MCF 10A (cell line): ENCODE measurements at places on chromosomes 2 and 18.

GRCh38 chr2:73870084-73870483, 22.7 kb upstream of the ACTG2 start:
- DNase-seq, result peak; percentile 60

- DNase-seq, result peak; percentile 18
Observed at GRCh38 chr18:58497845-58498244, 131.0 kb downstream of the ALPK2 start.

GRCh38 chr2:178258916-178259315, 64.6 kb downstream of the OSBPL6 start:
- peak; percentile 35 for DNase-seq

DNA sequence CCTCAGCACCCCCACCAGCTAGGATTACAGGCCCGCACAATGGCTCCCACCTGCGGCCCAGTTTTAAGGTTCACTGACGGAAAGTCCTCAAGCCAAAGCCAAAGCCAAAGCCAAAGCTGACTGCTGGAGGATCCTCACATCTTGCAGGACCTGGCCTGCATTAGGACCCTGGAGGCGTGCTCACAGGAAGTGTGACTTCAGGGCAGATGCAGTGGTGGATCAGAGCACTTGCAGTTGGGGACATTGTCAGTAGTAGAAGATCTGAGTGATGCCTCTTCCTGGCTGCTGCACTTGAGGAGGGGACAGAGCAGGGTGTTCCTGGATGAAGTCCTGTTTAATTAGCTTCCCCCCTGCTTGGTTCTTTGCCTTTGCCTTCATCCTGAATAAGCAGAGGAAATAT, 69.0 kb upstream of the ALPP start:
- DNase-seq, result no peak

DNA sequence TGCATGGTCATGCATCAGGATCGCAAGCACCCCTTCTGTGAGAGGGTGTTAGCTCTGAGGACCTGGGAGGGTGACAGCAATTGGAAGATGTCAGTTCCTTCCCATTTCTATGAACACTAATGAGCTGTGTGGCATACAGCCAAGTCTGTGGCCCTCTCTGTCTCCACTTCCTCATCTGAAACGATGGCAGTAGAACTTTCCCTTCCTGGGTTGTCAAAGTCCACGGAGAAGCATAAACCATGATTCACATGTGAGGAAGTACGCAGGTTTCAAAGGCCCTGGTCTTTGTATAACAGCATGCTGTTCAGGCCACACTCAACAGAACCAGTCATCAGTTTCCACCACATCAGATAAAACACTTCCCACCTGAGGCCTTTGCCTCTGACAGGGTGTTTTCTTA, 167.4 kb upstream of the RAB6C start:
- DNase-seq, result no peak

GRCh38 chr2:19868701-19869580, 32.8 kb downstream of the TTC32 start:
- DNase-seq, result no peak

- no peak for DNase-seq
Observed at GRCh38 chr18:23595591-23595990, 9.3 kb upstream of the NPC1 start.

DNA sequence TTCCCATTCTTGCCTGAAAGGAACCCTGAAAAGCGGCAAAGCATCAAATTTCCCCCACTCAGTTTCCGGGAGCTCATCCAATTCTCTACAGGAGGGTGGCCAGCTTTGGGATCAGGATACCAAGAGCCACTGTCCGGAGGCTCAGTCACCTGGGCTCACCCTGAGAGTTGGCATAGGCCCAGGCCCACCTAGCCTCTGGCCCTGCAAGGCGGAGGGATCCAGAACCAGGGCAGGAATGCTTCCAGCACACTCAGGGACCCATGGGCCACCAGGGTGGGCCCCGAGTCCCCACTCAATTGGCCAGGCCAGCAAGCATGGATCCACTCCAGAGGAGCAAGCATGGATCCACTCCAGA, 432.9 kb upstream of the MYT1L start:
- DNase-seq, result no peak

GRCh38 chr2:26245231-26245732, 543 bp downstream of the HADHB start:
- peak; percentile 58 for DNase-seq

DNA sequence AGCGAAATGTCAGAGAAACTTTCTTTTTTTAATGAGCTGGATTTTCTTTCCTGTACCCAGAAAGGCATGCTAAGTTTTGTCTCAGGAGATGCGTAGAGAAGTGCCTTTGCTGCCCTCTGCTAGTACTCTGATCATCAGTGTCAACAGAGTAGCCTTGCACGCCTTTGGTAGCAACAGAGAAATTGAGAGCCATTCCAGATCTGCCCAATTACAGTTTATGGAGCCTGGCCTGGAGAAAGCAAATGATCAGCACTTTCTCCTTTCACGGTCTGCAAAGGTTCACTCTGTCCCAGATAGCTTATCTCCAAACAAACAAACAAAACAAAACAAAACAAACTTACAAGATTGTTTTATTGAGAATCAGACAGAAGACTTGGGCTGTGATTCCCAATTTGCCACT, 792.8 kb upstream of the PIK3C3 start:
- no peak for DNase-seq

DNA sequence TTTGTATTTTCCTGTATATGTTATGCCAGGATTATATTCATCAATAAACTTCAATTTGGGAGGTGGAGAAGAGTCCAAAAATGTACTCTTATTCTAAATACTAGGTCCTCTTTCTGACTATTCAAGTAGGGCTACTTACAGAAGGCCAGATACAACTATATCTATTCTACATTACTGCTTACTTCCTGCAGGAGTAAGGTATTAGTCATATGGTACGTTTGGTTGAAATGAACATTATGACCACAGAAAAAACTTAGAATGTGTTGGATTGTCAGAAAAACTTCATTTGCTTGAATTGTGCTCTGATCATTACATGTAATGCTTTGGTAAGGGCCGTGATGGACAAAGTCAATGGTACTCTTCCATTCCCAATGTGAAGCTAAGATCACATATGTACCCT, 35.0 kb downstream of the STAT4 start:
- no peak for DNase-seq

GRCh38 chr2:28219138-28219537, 173.5 kb upstream of the FOSL2 start:
- DNase-seq, result no peak

DNA sequence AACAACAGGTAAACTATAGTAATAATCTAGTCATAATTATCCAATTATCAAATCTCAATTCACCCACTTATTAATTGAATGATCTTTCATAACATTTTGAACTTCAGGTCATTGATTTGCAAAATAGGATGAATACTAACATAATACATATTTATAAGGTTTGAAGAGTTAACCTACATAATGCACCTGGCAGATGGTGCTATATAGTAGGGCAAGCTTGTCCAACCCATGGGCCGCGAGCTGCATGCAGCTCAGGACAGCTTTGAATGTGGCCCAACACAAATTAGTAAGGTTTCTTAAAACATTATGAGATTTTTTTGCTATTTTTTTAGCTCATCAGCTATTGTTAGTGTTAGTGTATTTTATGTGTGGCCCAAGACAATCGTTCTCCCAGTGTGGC, 815.8 kb upstream of the ID2 start:
- DNase-seq, result no peak

DNA sequence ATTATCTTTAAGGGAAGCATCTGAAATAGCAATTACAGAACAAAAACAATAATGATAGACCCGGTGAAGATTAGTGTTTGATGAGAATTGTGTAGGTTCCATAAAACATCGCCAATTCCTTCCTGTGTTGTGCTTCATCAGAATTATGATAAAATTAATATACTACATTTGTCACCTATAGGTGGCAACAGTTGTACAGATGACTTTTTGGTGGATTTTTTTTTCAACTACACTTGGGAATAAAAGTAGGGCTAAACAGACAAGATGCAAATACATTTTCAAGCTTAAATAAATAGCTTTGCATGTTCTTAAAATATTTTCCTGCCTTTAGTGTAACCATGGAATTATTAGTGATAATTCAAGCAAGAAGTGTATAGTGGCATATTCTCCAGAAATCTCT, 7.0 kb upstream of the LYPD1 start:
- no peak for DNase-seq

DNA sequence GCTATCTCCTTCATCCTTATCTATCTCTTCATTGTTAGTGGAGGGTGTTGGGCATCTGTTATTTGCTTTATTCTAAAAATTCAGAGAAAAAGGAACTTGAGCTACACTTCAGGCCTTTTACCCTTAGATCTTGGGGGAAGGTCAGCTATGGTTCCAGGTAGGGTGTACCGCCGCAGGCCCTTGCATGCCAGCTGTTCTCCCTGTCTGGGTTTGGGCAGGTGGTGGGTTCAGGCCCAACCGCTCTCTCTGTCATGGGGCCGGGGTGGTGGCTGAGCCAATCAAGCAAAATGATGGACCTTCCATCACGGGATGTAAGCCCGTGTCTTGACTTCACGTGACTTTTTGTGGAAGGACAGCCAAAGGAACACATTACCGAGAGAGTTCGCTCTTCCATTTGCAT, 231.1 kb downstream of the LDLRAD4 start:
- no peak for DNase-seq
